ENCODE measurements at places on chromosomes 2 and 18.

DNA sequence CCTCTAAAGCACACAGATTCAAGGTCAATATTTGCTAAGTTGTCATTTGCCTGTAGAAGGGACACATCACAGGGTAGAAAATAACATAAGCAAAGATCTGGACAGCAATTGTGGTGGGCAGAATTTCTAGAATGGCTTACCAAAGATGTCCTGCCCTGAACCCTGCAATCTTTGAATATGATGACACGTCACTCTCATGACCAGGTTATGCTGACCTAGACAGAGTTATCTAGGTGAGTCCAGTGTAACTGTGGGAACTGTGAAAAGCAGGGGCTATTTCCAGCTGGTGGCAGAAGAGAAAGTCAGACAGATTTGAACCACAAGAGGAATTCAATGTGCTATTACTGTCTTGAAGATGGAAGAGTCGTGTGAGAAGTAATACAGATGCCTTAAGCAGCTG is 112.3 kb upstream of the CNGA3 start:
- DNase-seq, result no peak

GRCh38 chr2:189674374-189675112 is at the start of gene ANKAR:
Gene ANKAR (plus strand): TSS chr2:189674670. CDS start chr2:189676491, 1,821 bp downstream.
- peak; percentile 53 for DNase-seq

DNA sequence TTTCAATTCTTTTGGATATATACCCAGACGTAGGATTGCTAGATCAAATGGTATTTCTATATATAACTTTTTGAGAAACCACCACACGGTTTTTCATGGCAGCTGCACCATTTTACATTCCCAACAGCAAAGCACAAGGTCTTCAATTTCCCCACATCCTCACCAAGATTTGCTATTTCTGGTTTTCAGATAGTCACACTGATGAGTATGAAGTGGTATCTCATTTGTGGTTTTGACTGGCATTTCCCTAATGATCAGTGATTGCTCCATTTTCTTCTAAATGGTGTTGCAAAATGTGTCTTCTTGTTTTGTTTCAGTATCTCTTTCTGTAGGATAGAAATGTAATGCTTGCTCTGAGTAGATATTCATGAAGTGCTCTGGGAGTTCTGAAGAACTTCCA is 52.0 kb downstream of the ANKRD44 start:
- no peak for DNase-seq

DNA sequence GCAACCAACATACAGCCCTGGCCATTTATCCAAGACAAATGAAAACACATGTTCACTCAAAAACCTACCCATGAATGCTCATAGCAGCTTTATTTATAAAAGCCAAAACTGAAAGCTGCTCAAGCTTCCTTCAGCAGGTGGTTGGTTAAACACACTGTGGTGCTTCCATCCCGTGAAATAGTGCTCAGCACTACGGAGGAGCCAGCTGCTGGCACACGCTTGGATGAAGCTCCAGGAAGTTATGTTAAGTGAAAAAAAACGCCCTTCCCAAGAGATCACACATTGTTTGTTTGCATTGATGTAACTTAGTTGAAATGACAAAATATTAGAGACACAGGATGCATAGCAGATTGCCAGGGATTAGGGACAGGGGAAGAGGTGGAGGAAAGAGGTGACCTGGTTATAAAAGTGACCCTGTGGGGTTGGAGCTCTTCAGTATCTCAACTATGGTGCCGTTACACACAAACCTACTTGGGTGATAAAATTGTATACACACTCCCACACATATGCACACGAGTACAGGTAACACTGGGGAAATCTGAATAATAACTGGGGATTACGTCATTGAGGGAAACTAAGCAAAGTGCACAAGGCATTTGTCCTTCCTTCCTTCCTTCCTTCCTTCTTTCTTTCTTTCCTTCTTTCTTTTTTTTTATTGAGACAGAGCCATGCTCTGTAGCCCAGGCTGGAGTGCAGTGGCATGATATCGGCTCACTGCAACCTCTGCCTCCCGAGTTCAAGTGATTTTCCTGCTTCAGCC is 6.2 kb upstream of the ALPG start:
- no peak for DNase-seq

GRCh38 chr2:42917425-42917927 is 125.1 kb upstream of the HAAO start:
- peak; percentile 99 for DNase-seq

GRCh38 chr18:69897397-69898108 is 50.1 kb downstream of the CD226 start:
- no peak for DNase-seq

DNA sequence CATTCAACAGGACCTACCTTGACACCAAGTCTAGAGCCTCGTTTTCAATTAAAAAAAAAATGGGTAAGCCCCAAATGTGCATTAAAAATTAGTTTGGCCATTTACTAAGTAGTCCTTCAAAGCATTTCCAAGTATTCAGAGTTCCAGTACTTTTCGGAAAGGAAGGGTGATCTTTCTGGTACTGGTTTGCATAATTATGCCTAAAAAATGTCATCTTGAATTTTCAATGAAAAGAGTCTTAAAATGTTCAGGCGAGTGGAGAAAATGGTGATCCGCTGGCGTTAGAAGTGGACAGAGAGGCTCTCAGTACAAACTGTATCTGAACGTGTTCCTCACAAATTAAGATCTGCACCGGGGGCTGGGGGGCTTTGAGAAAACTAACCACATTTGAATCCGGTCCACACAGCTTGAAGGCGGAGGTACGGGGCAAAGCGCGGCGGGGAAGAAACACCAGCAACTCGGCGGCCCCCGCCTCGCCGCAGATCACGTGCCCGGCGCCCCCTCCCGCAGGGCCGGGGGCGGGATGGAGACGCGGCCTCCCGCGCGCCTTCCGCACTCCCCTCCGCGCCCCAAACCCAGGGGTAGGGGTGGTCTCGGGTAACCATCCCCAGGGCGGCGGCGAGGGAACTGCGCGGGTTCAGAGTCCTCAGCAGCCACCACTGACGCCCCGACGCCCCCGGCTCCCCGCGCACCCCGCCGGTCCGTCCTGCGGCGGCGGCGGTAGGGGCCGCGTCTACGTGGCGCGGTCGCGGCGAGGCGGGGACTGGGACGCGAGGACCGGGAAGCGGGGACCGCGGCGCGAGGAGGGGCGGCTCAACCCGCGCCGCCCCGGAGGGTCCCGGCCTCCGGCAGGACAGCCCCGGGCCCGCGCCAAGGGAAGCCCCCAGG is 564 bp downstream of the LPIN2 start:
- no peak for DNase-seq

- DNase-seq, result no peak
Measured at GRCh38 chr2:43220229-43220751, 6.1 kb downstream of the ZFP36L2 start.

- no peak for DNase-seq
Measured at GRCh38 chr2:206218156-206218555, 56.3 kb upstream of the ZDBF2 start.

DNA sequence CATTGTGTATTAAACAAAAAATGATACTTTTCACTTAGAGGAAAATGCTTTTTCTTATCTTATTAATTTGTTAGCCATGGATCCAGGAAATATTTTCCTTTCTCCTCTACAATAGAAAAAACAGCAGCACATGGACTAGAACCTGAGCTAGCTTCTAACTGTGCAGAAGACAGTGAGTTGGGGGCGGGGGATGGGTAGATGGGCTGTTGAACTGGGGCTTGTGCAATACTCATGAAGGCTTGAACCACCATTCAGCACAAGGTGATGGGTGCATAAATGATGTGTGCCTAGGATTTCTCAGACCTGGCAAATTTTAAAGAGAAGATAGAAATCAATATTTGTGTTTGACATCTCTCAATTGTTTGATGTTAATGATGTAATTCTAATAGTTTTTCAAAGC is 42.0 kb downstream of the COL5A2 start:
- no peak for DNase-seq

DNA sequence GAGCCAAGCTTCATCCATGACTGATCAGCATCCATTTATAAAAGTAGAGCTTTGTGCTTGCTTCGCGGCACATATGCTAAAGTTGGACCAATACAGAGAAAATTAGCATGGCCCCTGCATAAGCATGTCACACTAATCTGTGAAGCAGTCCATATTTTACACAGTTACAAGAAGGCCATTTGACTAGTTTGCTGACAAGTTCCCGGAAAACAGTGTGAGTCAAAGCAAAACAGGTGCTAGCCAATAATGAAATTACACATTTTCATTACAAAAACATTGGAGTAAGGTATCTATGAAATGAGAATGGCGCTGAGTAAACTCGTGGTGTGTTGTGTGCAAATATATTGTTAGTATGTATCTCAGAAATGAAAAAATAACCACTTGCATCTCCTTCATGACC is 4.7 kb downstream of the ANKRD62 start:
- DNase-seq, result no peak

GRCh38 chr2:216757532-216757931 is 62.2 kb upstream of the IGFBP5 start:
- no peak for DNase-seq

GRCh38 chr18:24475926-24476589 is 15.6 kb downstream of the HRH4 start:
- DNase-seq, result no peak

DNA sequence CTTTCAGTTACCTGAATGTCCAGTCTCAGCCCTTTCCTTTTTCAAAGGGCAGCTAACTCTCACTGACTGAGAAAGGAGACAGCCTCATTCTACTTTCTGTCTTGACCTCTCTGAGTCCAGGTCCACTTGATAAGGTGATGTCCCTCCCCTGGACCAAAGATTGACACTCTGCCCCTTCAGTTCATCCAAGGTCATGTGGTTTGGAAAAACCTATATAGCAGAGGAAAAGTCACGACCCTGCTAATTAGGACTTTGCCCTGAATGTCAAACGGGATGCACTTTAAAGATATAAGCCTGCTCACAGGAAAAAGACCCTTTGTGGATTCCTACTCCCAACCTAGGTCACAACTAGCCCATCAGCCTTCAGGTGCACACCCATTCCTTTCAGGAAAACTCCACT is 208.3 kb downstream of the AGPS start:
- DNase-seq, result no peak

GRCh38 chr18:58158008-58158407 is 114.0 kb downstream of the NEDD4L start:
- no peak for DNase-seq

DNA sequence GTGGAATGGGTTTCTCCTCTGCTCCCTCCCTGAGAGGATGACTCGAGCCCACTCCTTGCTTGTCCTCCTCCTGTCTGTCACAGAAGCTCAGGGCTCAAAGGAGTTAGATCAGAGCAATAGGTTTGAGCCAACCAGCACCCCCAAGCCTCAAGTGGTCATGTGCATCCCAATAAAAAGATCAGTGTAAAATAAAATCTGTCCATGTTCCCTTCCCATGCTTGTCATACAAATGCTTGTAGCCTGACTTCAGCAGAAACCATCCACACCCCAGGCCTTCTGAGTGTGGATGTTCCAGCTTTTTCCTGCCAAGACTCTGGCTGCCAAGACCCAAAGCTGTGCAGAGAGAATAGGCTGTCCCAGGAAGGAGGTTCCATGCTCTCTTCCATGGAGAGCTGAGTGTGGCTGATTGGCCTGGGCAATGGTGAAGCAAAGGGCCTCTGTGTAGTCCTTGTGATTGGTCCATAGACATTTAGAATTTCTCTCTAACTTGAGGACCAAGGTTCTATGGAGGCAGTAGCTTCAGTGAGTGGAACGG is 67.4 kb downstream of the GYPC start:
- DNase-seq, result no peak

- no peak for DNase-seq
Measured at GRCh38 chr2:113812204-113812603, 55.8 kb upstream of the SLC35F5 start.

- no peak for DNase-seq
Measured at GRCh38 chr18:33854827-33855139, 276.8 kb downstream of the ASXL3 start.

DNA sequence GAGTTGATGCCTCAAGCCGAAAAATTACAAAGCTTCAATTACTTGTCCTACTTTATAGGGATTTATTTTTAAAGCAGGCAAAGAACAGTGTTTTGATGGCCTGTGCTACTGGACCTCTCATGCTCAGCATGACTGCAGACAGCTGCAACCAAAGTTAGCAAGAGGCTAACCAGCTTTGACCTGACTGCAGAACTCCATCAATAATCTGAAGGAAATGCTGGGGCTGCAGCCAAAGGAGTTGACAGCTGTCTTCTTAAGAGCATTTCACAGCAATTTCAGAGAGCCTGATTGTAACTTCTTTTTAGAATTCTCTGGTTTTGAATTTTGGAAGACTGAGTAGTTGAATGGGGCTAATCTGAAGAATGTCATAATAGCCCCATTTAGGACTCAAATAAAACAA is 46.5 kb upstream of the SESTD1 start:
- no peak for DNase-seq
